ENCODE measurements at places on chromosomes 13 and 19.

DNA sequence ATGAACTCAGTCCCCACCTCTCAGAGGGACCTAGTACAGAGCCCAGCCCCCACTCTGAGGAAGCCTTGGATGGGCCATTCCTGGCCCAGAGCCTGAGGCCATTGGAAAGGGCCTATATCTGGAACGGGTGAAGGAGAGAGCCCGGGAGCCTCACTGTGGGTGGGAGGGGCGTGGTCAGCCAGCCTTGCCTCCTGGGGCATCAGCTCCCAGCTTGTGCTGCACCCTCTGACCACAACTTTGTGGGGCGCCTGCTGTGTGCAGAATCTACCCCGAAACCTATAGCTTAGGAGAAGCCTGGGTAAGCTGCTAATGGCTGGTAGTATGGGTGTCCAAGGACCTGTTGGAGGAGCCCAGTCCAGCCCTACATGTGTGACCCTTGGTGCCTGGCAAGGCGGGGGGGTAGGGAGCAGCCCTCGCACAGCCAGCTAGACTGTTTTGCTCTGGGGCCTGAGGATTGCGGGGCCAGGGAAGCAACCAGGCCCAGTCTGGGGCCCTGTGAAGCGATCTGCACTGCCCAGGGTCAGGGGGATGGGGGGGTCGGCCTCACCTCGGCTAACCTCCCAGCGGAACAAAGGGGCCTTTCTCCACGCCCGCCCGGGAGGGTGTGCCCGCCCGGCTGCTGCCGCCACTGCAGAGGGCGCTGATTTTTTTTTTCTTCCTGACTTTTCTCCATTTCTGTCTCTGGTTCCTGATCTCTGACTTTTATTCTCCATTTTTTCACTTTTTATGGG is 42.3 kb downstream of the LYL1 start:
- DNase-seq: no peak

DNA sequence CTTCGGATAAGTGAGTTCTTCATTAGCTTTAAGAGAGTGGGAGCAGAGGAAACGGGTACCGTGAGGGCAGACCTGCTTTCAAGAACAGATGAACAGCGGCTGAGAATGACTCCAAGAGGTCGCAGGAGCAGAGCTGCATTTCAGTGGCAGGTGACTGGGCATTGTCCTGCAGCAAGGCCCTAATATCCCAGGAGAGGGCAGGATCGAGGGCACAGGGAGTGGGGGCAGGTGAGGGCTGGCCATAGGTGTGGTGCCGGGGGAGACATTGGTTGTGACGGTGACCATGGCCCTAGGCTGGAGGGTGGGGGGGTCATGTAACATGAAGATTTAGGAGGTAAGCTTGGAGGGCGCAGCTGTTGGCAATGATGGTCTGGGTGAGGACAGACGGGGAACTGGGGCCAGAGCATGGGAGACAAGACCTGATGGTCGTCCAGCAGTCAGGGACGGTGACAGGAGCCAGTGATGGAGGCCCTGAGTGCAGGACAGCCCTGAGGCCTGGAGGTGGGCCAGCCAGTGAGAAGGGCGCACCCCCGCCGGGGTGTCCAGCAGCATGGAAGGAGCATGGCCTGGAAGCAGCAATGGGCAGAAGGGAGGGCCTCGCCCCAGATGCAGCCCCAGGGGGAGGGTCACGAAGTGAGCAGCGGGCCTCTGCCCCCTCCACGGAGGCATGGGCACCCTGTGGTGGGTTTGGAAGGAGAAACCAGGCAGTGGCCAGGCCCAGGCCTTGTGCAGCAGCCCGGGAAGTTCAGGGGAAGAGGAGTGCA is 29.2 kb upstream of the LAMP1 start:
- DNase-seq: no peak

GRCh38 chr19:14474827-14475226 is 327 bp downstream of the PTGER1 start:
- no peak for DNase-seq

DNA sequence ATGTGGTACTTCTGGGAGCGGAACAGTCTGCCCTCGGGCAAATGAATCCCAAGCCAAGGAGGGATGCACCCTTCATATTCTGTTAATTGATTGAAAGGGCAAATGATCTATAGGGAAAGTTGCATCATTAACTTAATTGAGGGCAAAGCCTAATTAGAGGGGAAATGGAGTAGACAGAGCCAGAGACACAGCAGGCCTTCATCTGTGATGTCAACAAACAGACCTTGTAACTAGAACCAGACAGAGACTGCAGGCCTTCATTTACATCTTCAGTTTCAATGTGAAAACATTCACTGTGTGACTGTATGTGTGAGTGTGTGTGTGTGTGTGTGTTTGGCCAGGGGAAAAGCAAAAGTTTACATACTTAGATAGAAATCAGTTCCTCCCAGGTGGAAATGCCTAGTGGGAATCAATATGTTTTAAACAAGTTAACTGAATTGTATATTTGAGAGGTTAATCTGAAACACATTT is 126.4 kb downstream of the SPRY2 start:
- DNase-seq: peak; percentile 54

- DNase-seq: no peak
Measured at GRCh38 chr13:37476874-37477273, 121.7 kb downstream of the POSTN start.

DNA sequence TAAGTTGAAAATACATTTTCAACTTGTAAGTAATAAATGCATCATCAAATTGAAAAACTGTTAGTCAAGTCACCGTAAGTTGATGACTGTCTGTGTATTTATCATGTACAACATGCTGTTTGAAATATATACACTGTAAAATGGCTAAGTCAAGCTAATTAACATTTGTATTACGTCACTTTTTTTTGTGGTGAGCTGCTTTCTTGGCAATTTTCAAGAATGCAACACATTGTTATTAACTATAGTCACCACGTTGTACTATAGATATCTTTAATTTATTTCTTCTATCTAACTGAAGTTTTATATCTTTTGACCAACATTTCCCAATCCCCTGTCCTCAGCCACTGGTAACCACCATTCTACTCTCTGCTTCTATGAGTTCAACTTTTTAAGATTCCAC is 57.0 kb downstream of the RBM26 start:
- DNase-seq: peak; percentile 15

- DNase-seq: no peak
Measured at GRCh38 chr19:17775245-17775927, 19.6 kb upstream of the B3GNT3 start.

- no peak for DNase-seq
Measured at GRCh38 chr13:108779308-108779707, 149.9 kb downstream of the MYO16 start.

DNA sequence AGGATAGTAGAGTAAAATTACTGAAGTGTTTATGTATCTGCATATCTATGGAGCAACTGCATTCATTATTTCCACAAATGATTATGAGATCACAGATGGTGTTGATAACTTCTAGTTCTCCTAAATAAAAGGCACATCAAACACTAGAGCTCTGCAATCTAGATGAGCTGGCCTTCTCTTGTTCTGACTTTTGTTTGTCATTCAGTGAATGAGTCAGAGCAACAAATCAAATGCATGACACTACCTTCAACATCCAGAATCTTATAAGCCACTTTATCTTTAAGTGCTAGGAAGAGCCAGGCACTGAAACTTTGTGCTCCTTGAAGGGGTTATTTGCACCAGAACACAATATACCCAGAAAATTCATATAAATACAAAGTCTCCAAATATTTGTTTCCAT is 456.0 kb downstream of the PCDH17 start:
- no peak for DNase-seq

DNA sequence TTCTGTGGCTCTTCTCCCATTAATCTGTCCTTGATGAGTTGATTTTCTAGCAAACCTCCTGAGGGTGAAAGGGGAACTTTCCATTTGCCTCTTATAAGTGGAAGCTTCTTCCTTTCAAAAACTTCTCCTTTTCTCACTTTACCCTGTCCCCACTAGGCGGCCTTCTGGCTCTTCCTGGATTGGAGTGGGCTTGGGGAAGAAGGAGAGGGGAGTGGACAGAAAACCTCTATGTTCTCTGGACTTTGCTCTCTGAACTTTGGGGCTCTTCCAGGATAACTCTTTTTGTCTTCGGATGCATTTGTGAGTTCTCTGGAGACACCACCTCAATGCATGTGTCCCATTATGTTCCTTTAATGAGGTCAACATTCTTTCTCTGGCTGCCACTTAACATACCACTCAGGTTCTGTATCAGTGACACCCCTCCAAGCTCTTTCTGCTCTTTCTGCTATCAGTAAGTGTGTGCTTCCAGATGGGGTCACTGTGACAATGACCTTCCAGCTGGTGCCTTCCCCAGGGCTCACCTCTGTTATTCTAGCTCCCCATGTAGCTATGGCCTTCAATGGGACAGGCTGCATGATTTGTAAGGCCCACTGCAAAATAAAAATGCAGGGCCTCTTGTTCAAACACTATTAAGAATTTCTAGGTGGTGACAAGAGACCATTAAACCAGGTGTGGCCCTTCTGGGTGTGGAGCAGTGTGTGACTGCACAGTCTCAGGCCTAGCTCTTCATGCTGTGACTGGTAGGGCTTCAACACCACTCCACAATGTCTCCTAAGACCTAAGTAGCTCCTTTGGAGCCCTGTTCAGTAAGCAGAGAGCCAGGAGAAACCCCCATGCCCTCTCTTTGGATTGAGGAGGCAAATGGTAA is 389.2 kb downstream of the EFNB2 start:
- no peak for DNase-seq

DNA sequence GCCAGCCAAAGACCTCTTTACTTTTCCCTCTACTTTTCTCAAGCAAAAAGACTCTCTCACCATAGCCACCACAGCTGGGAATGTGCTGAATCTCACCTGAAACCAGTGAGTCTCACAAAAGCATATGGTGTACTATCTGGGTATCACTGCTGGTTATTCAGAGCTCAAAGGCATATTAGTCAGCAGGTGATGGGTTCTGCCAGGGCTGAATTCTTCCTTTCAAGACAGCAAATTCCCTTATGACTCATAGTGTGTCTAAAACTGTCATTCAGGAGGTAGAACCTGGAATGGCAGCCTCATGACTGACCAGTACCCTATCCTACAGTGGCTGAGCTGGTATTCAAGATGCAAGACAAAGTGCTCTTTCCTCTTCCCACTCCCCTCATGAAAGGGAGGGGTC is 2859.1 kb downstream of the PCDH9 start:
- DNase-seq: peak; percentile 3

- DNase-seq: no peak
Measured at GRCh38 chr13:42048342-42048683, at the start of gene DGKH. TSS of gene DGKH (plus strand) at chr13:42048648. CDS start at chr13:42048774, 126 bp downstream.

GRCh38 chr13:98827449-98827848 is 75.0 kb upstream of the SLC15A1 start:
- DNase-seq: no peak

GRCh38 chr13:55554741-55555140 is 1586.0 kb upstream of the PRR20A start:
- no peak for DNase-seq

GRCh38 chr19:1882089-1882785 is 3.1 kb downstream of the ABHD17A start:
- DNase-seq: no peak

GRCh38 chr13:111527614-111528229 is 207.3 kb downstream of the TEX29 start:
- DNase-seq: no peak

DNA sequence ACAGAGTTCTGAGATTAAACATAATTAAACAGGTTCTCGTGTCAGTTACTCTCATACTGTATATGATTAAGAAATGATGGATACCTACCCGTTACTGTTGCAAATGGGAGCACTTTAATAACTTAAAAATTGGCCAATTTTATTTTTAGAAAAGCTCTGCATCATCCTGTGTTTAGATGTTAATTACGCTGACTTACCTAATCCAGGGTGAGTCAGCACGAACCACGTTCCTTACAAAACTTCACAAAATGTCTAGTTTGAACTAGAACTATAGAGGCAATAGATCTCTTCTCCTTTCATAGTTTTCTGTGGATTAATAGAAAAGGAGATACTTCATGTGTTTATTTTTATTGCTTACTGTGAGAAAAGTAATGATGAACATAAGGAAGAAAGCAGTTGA is 363.9 kb downstream of the MYO16 start:
- DNase-seq: no peak

- peak; percentile 20 for DNase-seq
Measured at GRCh38 chr19:54114340-54115108, 933 bp downstream of the TFPT start.

DNA sequence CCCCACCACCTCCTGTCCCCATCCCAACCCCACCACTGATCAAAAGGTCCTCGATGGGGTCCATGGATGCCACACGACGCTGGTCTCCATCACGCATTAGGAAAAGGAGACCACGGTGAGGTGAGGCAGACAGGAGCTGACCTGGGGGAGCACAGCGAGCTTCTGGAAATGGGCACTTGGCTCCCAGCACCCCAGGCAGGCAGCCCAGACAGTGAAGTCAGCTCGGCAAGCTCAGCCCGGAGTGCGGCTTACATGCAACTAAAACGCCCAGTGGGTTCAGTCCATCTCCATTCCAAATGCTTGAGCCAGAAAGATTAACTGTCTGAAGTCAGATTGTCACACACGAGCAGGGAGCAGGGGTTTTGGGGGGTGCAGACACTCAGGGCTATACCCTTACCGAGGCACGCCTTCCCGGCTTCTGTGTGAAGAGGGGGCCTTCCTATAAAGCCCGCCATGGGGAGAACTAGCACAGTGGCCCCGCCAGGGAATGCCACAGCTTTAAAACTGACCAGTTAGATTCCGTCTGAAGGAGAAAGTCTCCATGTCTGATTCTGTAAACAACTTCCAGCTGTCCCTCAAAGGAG is 79.4 kb downstream of the SPACA7 start:
- DNase-seq: no peak

GRCh38 chr19:45883881-45884681 is 1.9 kb downstream of the IRF2BP1 start:
- no peak for DNase-seq

- peak; percentile 58 for DNase-seq
Measured at GRCh38 chr13:86601351-86601750, 802.1 kb upstream of the SLITRK6 start.

- no peak for DNase-seq
Measured at GRCh38 chr13:109533350-109533749, 253.0 kb downstream of the IRS2 start.

- no peak for DNase-seq
Measured at GRCh38 chr13:51957377-51958216, 53.7 kb downstream of the ATP7B start.

GRCh38 chr13:31881495-31881882 is 142.2 kb downstream of the RXFP2 start:
- no peak for DNase-seq

GRCh38 chr13:48816700-48817099 is 159.0 kb upstream of the FNDC3A start:
- no peak for DNase-seq

DNA sequence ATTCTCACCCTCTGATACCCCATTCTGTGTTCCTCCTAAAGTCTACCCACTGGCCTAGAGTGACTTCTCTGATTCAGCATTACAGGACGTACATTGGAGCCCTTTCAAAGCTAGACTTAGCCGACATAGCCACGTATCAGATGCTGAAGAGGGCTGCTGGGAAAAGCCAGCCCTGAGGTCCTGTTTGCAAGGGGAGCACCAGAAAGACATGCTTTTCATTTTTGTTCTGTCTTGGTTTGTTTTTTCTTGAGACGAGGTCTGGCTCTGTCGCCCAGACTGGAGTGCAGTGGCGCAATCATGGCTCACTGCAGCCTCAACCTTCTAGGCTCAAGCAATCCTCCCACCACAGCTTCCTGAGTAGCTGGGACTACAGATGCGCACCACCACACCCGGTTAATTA is 6.3 kb upstream of the ZSWIM4 start:
- peak; percentile 61 for DNase-seq

Measured in astrocyte of the spinal cord (primary cell).